Lung (tissue), 17 donors: ENCODE measurements at places on chromosomes 5 and 9. TPM values are rescaled to one million over a fixed set of nuclear protein-coding genes. Genes with fewer than 3 reads are reported as not detected.

GRCh38 chr5:100469767-100470166 lies 65.4 kb upstream of the FAM174A start:
- H3K27ac ChIP-seq = no peak overlapping the region
- no peak overlapping the region for H3K4me3 ChIP-seq
- DNase-seq = no peak
- no peaks in the 10 kb centered on the region for H3K36me3 ChIP-seq
- H3K27me3 ChIP-seq = no peaks in the 10 kb centered on the region

GRCh38 chr9:95822583-95823431 lies 52.7 kb upstream of the ERCC6L2 start:
- no peak overlapping the region for H3K4me3 ChIP-seq
- no peaks in the 10 kb centered on the region for H3K4me1 ChIP-seq
- DNase-seq = no peak
- no peaks in the 10 kb centered on the region for H3K36me3 ChIP-seq
- no peak overlapping the region for H3K27ac ChIP-seq

GRCh38 chr5:93575461-93576414 lies 5.3 kb downstream of the NR2F1-AS1 start:
- no peaks in the 10 kb centered on the region for H3K27me3 ChIP-seq
- H3K36me3 ChIP-seq = peaks cover 11% of the 10 kb centered on the region

DNA sequence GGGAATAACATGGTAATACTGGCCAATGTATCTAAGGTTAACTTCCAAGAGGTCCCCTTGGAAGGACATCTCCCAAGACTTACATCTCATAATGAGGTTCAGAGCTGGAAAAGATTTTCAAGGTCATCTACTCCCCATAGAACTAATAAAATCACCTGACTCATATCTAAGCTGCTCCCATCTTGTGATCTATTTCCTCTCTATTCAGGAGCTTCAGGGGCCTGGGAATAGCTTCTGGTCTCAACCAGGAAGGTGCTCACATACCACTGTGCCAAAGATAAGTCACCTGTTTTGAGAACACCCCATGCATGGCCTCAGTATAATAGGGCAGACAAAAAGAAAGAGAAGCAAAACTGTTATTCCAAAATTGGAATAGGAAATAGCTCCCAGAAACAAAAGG lies 74.2 kb downstream of the OXCT1 start:
- peaks cover 3% of the 10 kb centered on the region for H3K36me3 ChIP-seq
- peaks cover 38% of the 10 kb centered on the region for H3K4me1 ChIP-seq
- no peak for DNase-seq
- H3K4me3 ChIP-seq = no peak overlapping the region
- H3K27ac ChIP-seq = no peak overlapping the region

DNA sequence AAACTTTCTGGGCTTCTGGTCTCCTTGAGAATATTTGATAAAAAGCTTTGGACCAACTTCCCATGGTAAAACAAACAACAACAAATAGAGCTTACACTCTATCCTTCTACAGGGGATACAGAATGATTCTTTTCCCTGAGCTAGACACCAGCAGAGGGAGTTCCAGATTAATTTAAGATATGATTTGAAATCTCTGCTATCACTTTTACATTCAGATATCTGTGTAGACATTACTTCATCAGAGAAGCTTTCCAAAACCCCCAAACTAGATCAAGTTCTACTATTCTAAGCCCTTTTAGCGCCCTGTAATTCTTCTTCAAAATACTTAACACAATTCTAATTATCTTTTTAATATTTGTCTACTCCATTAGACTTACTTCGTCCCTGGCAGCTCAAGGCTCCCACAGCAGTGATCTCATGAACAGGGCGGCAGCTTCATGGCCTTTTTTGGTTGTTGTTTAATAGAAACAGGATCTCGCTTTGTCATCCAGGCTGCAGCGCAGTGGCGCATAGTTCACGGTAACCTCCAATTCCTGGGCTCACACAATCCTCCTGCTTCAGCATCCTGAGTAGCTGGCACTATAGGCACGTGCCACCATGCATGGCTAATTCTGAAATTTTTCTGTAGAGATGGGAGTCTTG lies 955 bp upstream of the GALNT12 start:
- H3K27me3 ChIP-seq = no peaks in the 10 kb centered on the region
- H3K4me3 ChIP-seq = no peak overlapping the region
- H3K4me1 ChIP-seq = peaks cover 2% of the 10 kb centered on the region
- no peak overlapping the region for H3K27ac ChIP-seq
- no peaks in the 10 kb centered on the region for H3K36me3 ChIP-seq

- no peak overlapping the region for H3K4me3 ChIP-seq
- H3K27ac ChIP-seq = no peak overlapping the region
- H3K27me3 ChIP-seq = no peaks in the 10 kb centered on the region
- no peak for DNase-seq
These were observed 46.9 kb downstream of the RAB14 start for GRCh38 chr9:121154782-121155181.

DNA sequence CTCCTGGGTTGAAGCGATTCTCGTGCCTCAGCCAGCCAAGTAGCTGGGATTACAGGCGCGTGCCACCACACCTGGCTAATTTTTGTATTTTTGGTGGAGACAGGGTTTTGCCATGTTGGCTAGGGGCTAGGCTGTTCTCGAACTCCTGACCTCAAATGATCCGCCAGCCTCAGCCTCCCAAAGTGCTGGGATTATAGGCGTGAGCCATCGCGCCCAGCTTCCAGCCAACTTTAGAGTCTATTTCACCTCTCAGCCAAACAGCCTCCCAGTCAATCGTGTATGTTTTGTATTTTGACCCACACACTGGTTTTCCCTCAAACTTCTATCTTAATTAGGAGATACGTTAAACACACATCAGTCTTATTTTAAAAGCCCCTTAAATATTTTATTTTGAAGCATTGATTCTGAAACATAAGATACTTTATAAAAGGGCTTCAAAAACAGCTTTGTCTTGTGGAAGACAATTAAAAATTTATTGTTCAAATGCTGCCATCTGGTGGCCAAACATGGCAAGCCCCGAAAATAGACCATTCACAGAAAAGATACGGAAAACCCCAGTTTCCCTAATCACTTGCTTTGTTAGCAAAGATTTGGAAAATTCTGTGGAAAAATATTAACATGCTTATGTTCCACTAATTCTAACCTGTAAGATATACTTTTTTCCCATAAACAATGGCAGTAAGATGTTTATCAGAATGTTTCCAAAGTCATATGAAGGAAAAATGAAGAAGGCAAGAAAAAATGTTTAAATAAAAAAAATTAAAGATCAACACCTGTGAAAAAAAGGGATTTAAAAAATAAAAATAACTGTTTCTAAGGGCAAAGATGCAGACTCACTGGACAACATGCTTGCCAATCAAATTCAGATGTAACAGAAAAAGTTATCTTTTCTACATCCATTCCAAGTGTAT lies 33.1 kb downstream of the APTX start:
- no peak overlapping the region for H3K27ac ChIP-seq
- DNase-seq = peak; percentile 53
- H3K4me3 ChIP-seq = no peak overlapping the region
- H3K27me3 ChIP-seq = no peaks in the 10 kb centered on the region
- peaks cover 7% of the 10 kb centered on the region for H3K36me3 ChIP-seq

DNA sequence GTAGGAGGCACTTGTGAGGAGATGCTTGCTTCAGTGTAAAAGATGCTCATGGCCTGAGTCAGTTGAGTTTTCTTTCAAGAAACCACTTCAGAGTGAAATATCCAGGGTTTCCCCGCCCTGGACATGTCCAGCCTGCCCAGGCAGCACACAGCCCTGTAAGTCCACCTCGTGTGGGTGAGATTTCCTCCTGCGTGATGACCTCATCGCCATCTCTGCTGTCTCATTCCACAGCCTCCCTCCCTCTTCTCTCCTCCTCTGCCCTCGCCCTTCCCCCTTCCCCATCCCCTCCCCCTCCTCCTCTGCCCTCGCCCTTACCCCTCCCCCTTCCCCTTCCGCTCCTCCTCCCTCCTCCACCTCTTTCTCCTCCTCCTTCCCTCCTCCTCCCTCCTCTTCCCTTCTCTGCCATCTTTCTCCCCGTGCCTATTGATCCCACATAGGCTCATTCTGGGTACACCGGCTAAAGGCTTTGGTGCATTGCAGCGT lies 34.0 kb upstream of the NCS1 start:
- no peak overlapping the region for H3K4me3 ChIP-seq
- no peaks in the 10 kb centered on the region for H3K27me3 ChIP-seq
- H3K27ac ChIP-seq = no peak overlapping the region
- H3K36me3 ChIP-seq = peaks cover 11% of the 10 kb centered on the region
- H3K4me1 ChIP-seq = peaks cover 8% of the 10 kb centered on the region

DNA sequence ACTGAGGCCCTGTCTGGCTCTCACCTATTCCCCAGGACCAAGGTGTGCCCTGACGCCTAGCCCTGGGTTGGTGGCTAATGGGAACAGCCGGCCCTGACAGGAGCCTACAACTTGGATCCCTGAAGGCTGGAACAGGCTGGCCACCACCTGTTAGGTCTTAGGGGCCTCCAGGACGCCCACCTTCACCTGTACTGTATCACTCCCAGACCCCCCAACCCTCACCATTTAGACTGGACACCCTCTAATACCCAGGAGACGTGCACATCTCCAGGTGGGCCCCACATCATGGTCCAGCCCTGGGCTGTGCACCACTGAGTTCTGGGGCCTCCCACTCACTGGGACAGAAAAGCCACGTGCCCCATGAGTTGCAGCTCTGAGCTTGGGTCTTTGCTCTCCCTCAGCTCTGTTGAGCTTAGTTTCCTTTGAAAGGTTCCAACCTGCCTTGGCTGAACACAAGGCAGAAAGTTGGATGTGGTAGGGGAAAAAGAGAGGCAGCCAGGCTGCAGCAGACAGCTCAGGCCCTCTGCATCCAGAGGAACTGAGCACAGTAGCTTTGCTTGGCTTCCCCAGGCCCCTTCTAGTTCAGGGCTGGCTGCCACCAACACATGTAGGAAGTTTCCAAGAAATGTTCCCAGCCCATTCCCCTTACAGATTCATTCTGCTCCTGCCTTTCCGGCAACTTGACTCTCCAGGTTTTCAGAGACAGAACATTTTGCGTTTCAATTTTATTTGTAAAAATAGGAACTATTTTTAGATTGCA lies 116.8 kb upstream of the TBC1D2 start:
- no peak overlapping the region for H3K4me3 ChIP-seq
- H3K36me3 ChIP-seq = no peaks in the 10 kb centered on the region
- no peaks in the 10 kb centered on the region for H3K27me3 ChIP-seq
- no peak overlapping the region for H3K27ac ChIP-seq

DNA sequence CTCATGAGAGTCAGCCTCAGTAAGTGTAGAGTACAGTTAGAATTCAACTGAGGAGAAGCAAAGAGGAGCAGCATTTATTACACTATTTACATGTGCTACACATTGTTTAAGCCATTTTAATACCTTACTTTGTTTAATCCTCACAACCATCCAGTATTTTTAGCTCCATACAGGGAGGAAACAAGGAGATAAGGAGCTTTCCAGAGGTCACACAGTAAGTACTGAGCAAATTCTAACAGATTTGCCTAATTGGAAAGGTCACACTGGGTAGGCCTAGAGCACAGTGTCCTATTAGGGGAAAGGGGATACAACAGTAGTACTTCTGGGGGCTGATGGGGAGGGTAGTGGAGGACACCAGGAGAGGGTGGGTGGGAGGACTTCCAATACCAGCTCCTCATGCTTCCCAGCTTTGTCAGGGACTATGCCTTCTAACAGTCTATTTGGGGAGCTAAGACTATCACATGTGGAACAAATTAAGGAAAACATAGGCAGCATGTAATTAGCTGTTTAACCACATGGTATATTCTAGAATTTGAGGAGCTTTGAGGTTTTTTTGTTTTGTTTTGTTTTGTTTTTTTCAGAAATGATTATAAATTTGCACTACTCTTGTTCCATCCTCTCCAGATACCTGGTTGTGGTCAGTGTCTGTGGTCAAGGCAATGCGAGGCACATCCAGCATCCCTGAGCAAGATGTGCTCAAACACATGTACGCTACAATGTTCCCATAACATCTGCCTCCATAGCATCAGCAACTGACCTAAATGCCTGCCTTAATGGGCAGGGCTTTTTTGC lies 96.0 kb upstream of the SLC12A2 start:
- H3K27ac ChIP-seq = no peak overlapping the region
- H3K4me3 ChIP-seq = no peak overlapping the region
- no peaks in the 10 kb centered on the region for H3K27me3 ChIP-seq
- H3K4me1 ChIP-seq = no peaks in the 10 kb centered on the region

- no peaks in the 10 kb centered on the region for H3K4me1 ChIP-seq
- H3K27ac ChIP-seq = no peak overlapping the region
- H3K36me3 ChIP-seq = no peaks in the 10 kb centered on the region
- DNase-seq = no peak
These were observed 199.9 kb downstream of the DIRAS2 start for GRCh38 chr9:90442723-90443122.

DNA sequence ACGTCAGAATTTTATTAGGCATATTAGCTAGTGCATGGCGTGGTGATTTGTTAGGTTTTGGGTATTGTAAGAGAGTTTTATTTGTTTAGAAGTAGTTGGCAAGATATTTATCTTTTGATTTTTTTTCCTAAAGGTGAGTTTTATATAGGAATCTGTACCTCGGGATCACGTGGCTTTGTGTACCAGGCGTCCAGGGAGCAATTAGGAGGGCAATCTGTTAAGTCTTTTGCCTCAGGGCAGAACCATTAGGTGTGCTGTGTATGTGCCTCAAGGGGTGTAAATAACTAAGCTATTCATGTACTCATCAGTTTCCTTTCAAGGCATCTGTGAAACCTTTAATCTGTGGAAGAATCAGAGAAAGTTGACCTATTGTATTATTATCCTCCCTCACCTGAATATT lies 39.4 kb downstream of the ZSWIM6 start:
- H3K4me3 ChIP-seq = no peak overlapping the region
- no peak for DNase-seq
- H3K36me3 ChIP-seq = no peaks in the 10 kb centered on the region
- H3K4me1 ChIP-seq = peaks cover 7% of the 10 kb centered on the region

GRCh38 chr9:137457406-137458193 lies 1.5 kb downstream of the NSMF start:
- no peaks in the 10 kb centered on the region for H3K4me1 ChIP-seq
- peak overlapping the region; percentile 56 for H3K4me3 ChIP-seq
- no peaks in the 10 kb centered on the region for H3K27me3 ChIP-seq
- peak; percentile 9 for DNase-seq

DNA sequence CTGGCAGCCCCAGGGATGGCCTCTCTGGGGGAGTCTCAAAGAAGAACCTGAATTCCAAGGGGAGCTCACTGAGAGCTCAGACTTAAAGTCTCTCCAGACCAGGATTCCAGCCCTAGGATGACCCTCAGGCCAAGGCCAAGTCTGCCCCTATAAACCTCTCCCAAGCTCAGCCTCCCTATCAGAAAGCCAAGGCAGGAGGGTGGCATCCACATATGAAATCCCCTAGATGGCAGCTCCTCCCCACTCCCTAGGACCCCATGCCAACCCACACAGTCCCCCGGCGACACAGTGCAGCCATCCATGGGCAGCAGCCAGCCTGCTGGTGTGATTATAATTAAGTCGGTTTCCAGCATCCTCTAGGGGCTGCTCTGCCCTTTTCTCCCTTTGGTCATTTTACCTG lies 269.9 kb downstream of the CDK5RAP2 start:
- H3K4me1 ChIP-seq = no peaks in the 10 kb centered on the region
- no peak for DNase-seq
- no peaks in the 10 kb centered on the region for H3K36me3 ChIP-seq

GRCh38 chr9:22238809-22239684 lies 207.6 kb upstream of the DMRTA1 start:
- H3K27ac ChIP-seq = no peak overlapping the region
- H3K27me3 ChIP-seq = no peaks in the 10 kb centered on the region
- no peak overlapping the region for H3K4me3 ChIP-seq
- no peaks in the 10 kb centered on the region for H3K36me3 ChIP-seq
- no peak for DNase-seq

GRCh38 chr5:159223469-159223868 lies 14.1 kb upstream of the RNF145 start:
- H3K27me3 ChIP-seq = no peaks in the 10 kb centered on the region
- H3K36me3 ChIP-seq = no peaks in the 10 kb centered on the region
- no peaks in the 10 kb centered on the region for H3K4me1 ChIP-seq
- no peak overlapping the region for H3K27ac ChIP-seq

PTGR1 gene
- 61.0 TPM for total RNA-seq

IFNB1 gene
- total RNA-seq = not detected

LAMC3 gene
- 10.5 TPM for total RNA-seq

INSYN2B gene
- total RNA-seq = 0.63 TPM

EQTN gene
- total RNA-seq = not detected

ZNF366 gene
- 6.0 TPM for total RNA-seq

KLHL3 gene
- total RNA-seq = 6.8 TPM
